ENCODE measurements at places on chromosomes 16 and 17.

GRCh38 chr17:31417051-31417792 lies 25.7 kb downstream of the RAB11FIP4 start:
- DNase-seq = no peak

DNA sequence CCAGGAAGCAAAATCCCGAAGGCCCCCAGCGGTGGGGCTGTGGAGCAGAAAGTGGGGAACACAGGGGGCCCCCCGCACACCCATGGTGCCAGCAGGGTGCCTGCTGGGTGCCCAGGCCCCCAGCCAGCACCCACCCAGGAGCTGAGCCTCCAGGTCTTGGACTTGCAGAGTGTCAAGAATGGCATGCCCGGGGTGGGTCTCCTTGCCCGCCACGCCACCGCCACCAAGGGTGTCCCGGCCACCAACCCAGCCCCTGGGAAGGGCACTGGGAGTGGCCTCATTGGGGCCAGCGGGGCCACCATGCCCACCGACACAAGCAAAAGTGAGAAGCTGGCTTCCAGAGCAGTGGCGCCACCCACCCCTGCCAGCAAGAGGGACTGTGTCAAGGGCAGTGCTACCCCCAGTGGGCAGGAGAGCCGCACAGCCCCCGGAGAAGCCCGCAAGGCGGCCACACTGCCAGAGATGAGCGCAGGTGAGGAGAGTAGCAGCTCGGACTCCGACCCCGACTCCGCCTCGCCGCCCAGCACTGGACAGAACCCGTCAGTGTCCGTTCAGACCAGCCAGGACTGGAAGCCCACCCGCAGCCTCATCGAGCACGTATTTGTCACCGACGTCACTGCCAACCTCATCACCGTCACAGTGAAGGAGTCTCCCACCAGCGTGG lies 6.5 kb downstream of the CBX2 start:
- DNase-seq = no peak

GRCh38 chr17:78929908-78930775 lies 5.0 kb upstream of the TIMP2 start:
- no peak for DNase-seq

GRCh38 chr16:50945171-50945570 lies 203.3 kb downstream of the CYLD start:
- no peak for DNase-seq

GRCh38 chr17:16447676-16448075 lies 32.3 kb downstream of the TRPV2 start:
- DNase-seq = no peak

GRCh38 chr16:50642349-50642748 lies 38.8 kb downstream of the SNX20 start:
- DNase-seq = no peak

DNA sequence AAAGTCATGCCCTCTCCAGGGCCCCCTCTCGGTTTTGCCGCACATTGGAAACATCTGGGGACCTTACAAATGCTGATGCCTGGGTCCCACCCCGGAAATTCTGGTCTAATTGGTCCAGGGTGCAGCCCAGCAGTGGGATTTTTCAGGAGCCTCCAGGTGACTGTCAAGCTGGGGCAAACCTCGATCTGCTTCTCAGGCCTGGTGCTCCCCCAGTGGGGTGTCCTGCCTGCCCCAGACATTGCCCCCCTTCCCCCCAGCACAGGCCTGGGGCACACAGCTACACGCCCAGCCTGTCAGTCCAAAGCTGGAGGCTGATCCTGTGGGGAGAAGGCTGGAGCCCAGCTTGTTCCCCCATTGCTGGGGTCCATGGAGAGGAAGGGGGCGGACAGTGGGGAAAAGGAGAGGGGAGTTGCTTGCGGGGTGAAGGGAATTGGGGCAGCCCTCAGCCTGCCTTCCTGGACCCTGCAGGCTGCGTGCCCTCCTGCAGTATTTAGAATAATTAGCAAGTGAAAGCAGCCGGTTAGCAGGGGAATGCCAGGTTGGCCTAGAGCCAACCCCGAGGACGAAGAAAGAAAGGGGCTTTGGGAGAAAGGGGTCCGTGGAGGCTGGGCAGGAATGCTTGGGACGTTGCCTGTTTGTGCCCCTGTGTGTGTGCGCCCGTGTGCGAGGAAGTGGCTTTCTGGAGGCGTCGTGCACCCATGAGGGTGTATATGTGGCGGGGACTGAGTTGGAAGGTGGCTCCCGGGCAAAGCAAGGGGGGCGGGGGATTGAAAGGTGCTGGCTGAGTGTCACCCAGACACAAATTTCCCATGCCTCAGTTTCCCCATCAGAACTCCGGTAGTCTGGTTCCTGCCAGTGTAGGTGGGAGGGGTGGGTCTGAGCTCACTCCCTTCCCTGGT lies 5.9 kb downstream of the FOXJ1 start:
- no peak for DNase-seq

DNA sequence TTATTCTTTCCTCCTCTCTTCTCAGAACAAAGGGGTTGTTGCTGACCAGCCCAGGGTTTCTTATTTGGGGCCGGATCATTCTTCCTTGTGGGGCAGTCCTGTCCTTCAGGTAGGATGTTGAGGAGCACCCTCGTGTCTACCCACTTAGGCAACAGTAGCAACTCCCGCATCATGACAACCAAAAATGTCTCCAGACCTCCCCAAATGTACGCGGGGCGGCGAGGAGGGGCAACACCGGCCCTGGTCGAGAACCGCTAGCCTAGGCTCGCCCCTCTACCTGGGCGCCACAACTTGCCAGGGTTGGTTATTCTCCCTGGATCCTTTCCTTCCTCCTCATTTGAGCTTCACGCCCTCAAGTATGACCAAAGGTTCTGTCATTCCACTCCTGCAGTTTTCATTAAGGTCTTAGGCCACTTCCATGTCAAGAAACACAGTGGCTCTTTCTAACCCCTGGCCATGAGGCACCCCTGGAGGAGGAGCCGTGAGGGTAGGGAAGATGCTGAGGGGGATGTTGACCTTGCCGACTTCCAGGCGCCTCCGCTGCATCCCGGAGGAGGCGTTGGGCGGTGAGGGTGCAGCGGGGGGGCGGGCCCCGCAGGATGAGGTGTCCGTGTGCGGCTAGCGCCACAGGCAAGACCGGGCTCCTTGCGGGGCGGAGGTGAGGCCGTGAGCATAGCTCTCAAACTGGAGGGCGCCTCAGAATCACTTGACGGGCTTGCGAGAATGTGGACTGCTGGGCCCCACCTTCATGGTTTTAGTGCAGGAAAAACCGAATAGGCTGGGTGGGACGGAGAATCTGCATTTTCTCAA lies 712 bp upstream of the SPECC1 start:
- no peak for DNase-seq

- no peak for DNase-seq
Observed at GRCh38 chr17:32502013-32502412, 15.2 kb downstream of the CDK5R1 start.
